Stimulated activated CD8-positive, alpha-beta memory T cell treated with anti-CD3 and anti-CD28 coated beads, Interleukin-15, amount 100 ng/mL, for 1 hour (primary cell): ENCODE measurements at places on chromosomes 3 and 15.

DNA sequence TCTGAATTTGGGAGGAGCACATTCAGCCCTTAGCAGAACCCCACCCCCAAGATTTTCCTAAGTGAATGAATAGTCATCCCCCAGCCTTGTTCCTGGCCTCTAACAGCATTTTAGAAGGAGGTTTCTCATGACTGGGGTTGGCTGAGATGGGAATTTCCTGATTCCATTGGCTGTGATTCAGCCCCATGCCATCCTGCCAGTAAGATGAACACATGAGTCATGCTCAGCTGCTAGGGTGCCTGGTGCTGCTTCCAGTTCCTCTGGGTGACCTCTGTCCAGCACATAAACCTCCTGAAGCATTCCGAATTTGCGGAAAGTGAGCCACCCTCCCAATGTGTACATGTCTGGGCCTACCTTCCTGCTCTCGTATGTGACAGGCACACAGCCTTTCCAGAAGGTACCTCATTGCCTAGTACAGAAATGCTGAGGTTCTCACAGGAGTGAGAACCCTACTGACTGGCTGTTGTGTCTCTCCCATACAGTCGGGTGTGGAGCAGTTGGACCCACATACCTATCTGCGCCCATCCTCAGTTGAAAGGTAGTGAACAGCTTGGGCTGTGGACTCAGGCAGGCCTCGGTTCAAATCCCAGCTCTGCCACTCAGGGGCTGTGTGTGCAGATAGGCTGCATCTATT, 91.7 kb downstream of the APBA2 start:
- DNase-seq, result no peak

DNA sequence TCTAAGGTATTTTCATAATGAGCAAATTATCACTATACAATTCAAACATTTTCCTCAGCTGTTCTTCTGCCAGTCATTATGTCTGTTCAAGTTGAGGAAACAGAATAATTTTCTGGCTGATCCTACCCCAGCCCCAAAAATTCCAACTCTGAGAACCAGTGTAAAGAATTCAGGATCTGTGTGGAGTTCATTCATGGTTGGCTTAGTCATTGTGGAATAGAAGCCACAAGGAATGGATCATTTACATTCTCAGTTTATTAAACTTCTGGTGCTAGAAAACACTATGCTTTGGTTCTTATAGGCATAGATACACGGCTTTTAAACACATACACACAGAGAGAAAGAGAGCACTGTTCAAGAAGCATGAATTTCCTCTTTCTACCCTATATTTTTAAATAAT, 134.6 kb downstream of the CMSS1 start:
- no peak for DNase-seq

- DNase-seq, result no peak
Observed at GRCh38 chr3:35757991-35758757, 118.8 kb downstream of the ARPP21 start.

DNA sequence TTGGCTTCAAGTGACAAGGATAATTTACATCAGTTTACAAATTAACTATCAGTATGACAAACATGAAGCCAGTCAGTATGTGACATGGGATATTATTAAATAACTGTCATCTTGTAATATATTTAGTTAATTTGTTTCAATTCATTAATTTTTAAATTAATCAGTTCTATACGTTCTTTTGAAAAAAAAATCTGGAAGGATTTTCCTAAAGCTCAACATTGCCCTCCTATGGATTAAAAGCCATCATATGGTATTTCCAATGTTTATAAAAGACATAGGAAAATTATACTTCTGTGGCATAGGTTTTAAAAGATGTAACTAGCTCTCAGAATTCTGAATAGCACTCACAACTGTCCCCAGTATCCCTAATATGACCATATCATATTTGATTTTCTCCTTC, 134.4 kb downstream of the PLOD2 start:
- DNase-seq, result no peak

- DNase-seq, result no peak
Observed at GRCh38 chr3:112857526-112857925, 10.9 kb upstream of the CD200R1L start.

- no peak for DNase-seq
Observed at GRCh38 chr15:73683777-73684580, at the start of gene CD276. Gene CD276 (plus strand): TSS chr15:73684383. CDS start chr15:73699640, 15,257 bp downstream.

- no peak for DNase-seq
Observed at GRCh38 chr3:52678265-52679198, 7.2 kb downstream of the PBRM1 start.
